ENCODE measurements at places on chromosomes 13 and 19.
A peak's percentile ranks its signal among the peaks of the same experiment; 100 is the strongest.

DNA sequence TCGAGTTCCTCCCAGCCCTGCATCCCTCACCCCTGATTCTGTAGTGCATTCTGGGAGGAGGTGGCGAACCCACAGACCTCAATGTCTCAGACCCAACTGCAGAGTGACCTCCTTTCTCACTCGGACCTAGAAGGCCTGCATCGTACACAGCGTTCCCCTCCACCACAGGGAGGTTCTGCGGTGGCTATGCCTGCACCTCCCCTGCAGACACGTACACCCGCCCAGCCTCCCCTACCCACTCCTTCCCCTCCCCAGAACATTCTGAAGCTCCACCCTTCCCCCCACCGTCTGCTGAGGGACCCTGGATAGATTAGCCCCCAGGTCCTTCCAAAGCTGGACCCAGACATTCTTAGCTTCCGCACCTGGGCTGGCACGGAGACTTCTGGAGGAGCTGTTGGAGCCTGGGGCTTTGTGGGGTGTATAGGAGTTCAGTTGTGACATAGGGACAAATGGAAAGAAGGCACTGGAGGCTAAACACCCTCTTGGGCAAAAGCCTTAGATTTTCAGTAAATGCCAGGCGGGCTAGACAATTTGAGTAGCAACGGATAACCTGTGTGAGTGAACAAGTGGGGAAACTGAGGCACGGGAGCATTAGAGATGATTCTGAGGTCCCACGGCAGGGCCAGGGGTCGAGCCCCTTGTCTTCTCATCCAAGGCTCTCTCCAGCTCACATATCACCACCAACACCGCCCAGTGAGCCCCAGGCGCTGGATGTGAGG lies 420 bp upstream of the FSD1 start:
- DNase-seq = no peak

DNA sequence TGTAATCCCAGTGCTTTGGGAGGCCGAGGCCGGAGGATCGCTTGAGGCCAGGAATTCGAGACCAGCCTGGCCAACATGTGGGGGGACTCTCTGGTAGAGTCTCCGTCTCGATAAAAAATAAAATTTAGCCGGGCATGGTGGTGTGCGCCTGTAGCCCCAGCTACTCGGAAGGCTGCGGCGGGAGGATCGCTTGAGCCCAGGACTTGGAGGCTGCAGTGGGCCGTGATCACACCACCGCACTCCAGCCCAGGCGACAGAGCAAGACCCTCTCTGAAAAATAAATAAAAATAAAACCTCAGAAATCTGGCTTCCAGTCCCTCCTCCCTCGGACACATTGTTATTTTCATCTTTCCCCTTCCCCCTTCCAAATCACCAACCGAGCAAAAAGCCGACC lies 332 bp downstream of the IRGQ start:
- DNase-seq = no peak

DNA sequence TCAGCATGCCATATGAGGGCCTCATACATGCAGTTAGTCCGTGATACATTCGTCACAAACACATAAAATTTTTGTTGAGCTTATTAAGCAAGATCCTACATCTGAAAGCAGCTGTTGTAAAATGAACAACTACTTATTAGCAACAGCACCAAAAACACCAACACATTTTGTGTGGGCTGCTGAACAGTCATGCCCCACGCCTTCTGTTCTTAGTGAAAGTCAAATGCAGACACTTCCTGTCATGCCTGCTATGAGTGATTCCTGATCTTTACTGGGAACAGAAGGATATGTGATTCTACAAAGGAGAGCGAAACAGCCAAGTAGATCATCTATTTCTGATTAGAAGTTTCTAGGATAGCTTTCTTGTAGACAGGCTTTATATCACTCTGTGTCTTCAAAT lies 4.2 kb upstream of the B3GLCT start:
- DNase-seq = no peak

- no peak for DNase-seq
Observed at GRCh38 chr13:24110011-24110410, 50.5 kb upstream of the SPATA13 start.

GRCh38 chr13:77176350-77176749 lies 149.4 kb upstream of the FBXL3 start:
- DNase-seq = no peak

DNA sequence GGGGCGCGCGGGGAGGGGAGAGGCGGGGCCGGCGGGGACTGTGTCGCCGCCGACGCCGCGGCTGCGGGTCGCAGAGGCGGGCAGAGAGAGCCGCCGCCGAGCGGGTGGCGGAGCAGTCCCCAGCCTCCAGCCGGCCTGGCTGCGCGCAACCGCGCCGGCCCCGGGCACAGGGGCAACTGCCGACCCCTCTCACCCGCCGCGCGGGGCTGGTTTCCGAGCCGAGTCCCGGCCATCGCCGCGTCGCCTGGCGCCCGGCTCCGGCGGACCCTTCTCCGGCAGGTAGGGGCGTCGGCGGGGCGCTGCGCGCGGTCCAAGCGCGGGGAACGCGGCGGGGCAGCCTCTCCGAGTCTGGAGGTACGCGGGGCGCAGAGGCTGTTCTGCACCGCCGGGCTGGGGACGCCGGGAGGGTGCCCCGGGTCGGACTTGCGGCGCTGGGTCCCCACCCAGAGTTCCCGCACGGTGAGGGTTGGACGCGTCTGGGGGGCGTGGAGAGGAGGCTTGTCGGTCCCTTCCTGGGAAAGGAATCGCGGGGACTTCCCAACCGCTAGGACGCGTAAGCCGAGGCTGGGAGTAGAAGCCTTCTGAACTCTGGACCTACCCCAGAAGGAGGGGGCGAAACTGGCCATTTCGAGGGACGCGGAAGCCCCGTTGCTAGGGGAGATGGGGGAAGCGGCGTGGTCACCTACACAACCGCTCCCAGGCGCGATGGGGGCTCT lies 133.6 kb upstream of the MYO16 start:
- DNase-seq = no peak

- DNase-seq = peak; percentile 76
Observed at GRCh38 chr19:1295169-1296012, 9.7 kb downstream of the EFNA2 start.

DNA sequence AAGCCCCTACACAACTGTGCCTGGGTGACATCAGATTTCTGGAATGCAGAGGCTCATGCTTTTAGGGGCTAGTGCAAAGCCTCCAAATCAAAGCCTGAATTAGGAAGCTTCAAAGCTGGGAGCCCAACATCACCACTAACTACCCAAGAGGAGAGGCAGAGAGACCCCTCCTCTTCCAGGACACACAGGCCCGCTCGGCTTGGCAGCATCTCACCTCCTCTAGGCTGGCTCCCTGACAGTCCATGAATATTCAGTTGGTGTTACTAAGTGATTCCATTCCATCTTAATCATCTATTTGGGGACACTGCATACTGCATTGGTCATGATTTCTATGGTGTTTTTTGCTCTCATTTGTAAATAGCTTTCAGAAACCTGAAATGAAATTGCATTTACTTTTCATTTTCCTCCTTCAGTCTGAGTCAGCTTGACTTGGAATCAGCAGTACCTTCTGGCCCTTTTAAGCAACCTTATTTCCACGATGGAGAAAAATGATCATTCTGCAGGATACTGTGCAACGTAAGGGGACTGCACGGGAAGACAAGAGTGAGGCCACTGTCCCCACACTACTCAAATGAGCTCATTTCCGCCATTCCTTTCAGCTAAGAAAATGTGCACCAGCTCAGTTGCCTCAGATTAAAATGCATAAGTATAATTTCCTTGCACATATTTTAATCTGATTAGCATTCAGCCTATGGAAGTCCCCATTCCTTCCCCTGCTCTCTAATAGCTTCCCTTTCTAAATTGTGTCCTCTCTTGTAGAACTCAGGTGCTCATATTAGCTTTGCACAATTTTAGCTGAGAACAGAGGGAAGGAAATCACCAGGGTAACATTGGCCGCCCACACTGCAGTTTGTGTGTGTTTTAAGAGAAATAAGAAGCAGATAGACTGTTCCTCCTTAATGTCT lies 219.9 kb downstream of the RFC3 start:
- no peak for DNase-seq

- DNase-seq = no peak
Observed at GRCh38 chr13:24842549-24843274, 78.7 kb downstream of the RNF17 start.

GRCh38 chr19:12670159-12670928 lies 3.7 kb downstream of the WDR83 start:
- DNase-seq = no peak

GRCh38 chr19:16416991-16417390 lies 54.8 kb downstream of the EPS15L1 start:
- no peak for DNase-seq

DNA sequence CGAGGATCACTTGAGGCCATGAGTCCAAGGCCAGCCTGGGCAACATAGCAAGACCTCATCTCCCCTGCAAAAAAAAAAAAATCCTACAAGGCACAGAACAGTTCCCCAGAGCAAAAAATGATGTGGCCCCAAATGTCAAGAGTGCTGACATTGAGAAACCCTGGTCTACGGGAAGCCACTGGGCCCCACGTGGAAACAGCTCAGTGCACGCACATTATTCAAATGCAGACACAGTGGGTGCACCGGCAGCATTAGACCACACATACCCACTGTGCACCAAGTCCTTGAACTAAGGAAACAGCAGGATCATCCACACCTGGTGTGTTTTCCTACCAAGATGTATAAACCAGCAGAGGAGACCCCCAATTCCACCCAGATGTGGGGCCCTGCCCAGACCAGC lies 35.0 kb upstream of the ADGRE5 start:
- DNase-seq = no peak

- no peak for DNase-seq
Observed at GRCh38 chr13:44434766-44435141, 61.1 kb downstream of the SERP2 start.

DNA sequence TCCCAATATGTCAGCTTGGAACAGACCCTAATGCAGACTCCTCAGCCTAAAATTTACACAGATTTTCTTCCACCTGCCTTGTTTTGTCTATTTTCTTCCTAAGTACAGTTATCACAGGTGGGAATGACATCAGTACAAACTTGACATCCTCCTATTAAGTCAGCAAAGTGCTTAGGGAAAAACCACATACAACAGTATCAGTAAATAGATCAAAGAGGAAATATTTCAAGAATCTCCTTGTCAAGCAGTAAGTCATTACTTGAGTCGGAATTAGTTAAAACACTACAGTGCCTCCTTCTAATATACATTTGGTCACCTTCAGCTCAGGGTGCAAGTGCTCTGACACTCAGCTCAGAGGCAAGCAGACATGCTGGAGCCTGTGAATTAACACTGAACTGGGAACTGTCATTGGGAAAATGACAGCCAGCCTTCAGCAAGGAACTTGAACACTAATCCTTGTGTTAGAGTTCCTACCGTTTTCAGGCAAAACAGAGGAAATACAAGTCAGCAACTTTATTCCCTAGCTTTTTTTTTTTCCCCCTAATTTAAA lies 394.3 kb upstream of the HTR2A start:
- DNase-seq = no peak

GRCh38 chr19:5397804-5398692 lies 57.2 kb upstream of the ZNRF4 start:
- DNase-seq = no peak

DNA sequence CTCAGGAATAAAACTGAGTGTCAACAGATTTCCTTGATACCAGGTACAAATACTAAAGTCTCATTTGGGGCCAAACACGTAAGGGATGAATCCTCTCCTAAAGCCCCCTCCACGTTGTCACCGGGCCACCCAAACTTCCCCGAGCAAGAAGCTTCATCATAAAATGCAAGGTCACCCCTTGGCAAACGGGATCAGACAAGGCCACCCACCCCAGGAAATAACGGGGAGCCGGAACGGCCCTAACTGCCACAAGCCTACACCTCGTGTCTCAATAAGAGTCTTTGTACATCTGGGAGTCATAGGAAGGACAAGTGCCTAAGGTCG lies 717 bp downstream of the EEF2 start:
- DNase-seq = no peak

GRCh38 chr19:1839658-1840540 lies 8.4 kb downstream of the REXO1 start:
- no peak for DNase-seq

DNA sequence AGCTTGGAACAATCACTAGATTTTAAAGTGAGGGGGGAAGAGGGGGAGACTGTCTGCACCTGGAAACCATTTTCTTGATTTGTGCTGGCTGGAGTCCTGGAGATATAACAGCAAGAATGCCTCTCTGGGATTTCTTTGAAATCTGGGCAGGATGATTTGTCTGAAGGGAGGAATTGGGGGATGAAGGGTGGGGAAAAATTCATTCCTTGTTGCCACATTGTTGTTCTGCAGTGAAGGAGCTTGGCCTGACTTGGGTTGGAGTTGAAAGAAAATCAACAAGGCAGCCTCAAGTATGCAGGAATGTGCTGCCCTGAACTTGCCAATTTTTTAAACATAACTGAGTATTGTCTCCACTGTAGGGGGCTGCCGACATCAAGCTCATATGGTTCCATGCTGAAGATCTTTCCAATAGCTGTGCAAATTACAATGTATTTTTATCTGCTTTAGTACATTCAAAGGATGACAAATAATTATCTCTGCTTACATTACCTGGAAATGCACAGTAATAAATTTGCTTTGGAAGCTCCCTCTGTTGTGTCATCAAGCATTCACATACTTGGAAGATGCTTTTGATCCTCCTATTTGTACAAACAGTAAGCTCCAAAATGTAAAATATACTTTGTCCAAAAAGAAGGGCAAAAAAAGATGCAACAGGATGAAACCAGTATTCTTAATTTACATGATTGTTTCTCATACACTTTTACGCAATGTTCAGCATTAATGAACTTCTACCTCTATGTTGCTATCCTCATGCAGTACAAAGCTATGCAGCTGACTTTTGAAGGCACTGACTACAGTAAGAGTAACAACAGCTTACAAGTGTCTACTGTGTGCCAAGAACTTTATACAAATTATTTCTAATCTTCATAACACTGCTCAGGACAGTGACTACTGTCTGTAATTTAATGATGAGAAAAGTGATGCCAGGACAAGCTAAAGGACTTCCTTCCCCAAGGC lies 627.9 kb upstream of the KLF12 start:
- DNase-seq = no peak

GRCh38 chr19:7497292-7497691 lies 8.5 kb upstream of the PEX11G start:
- no peak for DNase-seq

- no peak for DNase-seq
Observed at GRCh38 chr13:39494006-39494405, 109.0 kb downstream of the LHFPL6 start.

- DNase-seq = no peak
Observed at GRCh38 chr13:61830475-61830874, 414.8 kb upstream of the PCDH20 start.

DNA sequence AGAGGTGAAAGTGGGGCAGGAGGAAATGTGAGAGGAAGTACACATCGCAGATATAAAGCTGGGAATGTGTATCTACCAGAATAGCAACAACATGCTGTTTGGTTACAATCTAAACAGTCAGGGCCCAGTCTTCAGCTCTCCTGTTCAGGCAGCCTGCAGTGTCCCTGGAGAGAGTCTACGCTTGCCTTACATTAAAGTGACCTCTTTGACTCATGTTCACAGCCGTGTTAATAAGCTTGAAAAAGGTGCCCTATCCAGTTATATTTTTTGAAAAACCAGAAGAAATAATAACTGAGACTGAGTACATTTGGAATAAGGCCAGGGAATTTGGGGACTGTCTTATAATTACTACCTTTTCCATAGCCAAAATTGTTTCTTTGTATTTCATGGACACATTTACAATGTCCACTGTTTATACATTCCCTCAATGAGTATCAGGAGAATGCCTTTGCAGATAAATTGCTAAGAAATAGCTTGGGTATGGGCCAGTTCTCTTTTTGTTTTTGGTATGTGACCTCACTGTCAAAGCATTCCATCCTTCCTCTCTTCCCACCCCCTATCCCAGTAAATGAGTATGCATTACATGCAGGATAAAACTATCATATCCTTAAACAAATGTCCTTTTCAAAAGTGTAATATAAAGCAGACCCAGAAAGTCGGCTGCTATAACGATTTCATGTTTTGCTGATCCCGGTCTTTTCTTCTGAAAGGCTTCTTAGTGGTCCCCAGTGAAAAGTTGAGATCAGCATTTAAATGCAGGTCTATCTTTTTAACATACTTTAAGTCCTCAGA lies 82.6 kb downstream of the PCDH9 start:
- no peak for DNase-seq
